ENCODE measurements at places on chromosomes 12 and 14.

- no peak for DNase-seq
These were observed 661.1 kb downstream of the VRK1 start for GRCh38 chr14:97458255-97458654.

GRCh38 chr14:91636604-91637003, 95.3 kb downstream of the CATSPERB start:
- DNase-seq = no peak

- no peak for DNase-seq
These were observed 74.2 kb downstream of the PRORP start for GRCh38 chr14:35196571-35196970.

DNA sequence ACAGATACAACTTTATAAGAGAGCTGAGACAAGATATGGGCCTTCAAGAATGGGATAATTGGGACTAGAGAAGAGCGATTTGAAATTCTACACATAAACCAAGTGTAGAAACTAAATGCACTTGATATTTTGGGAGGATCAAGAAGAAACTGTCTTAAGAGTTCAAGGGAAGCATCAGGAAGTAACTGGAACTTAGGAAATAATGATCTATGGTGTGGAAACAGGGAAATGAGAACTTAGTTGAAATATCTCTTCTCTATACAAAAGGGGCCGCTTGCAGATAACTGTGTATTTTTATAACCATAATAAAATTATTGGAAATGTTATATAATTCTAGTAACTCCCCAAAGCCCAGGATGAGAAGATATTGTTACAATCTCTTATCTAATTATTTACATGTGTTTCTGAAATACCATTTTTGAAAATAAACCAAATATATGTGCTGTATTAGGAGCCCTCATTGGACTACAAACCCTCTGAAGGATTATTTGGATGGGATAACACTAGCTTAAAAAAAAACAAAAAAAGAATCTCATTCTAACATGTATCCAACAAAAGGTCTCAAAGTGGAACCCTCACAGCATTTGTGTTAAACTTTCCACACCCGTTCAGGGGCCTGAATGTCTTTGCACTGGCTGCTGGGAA, 84.7 kb upstream of the FLRT2 start:
- DNase-seq = no peak

DNA sequence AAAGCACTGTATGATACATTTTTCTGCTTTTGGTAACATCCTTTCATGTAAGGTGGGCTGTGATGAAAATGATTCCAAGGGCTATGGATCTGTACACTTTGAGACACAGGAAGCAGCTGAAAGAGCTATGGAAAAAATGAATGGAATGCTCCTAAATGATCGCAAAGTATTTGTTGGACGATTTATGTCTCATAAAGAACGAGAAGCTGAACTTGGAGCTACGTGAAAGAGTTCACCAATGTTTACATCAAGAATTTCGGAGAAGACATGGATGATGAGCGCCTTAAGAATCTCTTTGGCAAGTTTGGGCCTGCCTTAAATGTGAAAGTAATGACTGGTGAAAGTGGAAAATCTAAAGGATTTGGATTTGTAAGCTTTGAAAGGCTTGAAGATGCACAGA, 22.1 kb upstream of the SRGAP1 start:
- DNase-seq = no peak

GRCh38 chr14:104894331-104895206, 29.5 kb downstream of the CEP170B start:
- no peak for DNase-seq

DNA sequence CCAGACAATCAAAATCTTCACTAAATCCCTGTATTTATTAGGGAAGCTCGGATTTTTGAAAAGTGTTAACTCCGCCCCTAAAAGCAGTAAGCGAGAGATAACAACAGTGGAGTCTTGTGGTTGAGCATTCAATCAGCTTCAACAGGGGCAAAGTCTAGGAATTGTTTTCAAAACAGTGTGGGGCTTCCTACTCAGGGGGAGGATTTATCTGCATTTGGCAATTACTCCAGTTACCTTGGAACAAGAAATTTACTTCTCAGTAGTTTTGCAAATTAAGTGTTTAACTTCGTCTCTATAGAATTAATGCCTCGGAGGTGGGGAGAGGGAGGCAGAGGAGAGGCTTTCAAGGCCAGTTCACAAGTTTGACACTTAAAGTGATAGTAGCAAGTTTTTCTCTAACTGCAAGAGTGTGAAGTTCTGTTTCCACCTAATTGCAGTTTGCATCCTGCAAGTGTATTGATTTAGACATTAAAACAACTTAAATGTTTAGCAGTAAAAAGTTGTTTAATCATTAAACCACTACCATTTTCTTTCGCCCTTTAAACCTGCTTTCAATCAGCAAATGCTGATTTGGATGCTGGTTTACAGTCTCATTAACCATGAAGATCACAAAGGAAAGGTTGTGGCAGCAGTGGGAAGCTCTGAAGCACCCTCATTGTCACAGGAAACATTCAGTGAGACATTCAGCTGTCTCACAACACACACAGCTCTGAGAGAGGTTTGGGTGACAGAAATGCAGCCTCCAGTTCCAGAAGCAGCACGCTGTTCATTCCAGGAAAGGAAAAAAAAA, 102.0 kb downstream of the HMGA2 start:
- no peak for DNase-seq

DNA sequence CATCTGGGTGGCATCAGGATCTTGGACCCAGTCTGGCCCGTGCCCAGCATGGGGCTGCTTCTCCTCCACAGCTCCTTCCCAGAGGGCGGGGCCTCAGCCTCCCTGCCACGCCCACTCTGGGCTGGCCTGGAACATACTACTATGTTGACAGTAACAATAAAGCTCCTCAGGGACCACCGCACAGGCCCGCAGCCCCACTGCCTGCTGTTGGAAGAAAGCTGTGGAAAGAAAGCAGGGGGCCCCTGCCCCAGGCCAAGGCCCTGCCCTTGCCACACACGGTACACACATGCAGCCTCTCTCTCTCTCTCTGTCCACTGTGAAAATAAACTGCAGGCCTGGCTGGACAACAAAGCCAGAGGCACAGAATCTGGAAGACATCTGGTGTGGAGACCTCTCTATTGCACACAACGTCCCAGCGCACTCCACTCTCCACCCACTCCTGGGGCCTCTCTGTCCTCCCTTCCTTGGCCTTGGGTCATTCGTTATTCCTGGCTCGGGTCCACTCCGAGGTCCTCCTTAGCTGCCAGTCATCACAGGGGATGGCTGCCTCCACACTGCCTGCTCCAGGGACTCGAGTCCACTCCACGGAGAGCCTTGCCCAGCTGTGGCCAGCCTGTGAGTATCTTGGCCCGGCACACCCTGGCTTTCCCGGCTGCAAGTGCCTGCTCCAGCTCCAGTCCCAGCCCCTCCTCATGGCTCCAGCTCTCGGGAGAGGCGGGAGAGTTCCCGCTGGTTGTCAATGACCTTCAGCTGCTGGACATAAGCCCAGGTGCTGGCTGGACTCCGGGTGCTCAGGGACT, 11.8 kb upstream of the ENDOU start:
- DNase-seq = no peak
